ENCODE measurements at places on chromosomes 12 and 14.

DNA sequence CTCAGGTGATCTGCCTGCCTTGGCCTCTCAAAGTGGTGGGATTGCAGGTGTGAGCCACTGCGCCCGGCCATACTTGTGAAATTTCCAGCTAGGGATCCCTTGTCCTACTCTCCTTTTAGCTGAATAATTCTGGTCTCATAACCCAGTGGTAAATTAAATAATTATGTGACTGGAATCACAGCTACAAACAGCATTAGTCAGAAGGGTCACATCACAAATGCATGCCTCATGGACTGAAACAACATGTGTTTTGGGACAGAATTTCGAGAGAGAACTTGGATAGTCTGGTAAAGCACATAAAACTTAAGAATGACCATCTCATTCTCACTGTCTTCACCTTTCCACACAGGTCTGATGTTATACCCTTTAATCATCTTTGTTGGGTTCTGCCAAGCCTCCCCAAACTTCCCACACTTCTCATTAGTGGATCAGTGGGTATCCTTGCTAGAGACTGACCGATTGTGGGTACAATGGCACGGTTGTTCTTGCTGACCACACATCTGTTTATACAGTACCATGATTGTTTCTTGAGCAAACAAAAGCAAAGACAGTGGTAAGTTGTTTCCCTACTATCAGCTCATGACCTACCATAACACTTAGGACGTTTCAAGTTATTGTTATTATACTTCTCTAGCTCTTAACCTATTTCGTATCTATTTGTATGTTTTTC lies 5.1 kb downstream of the GPRC5D start:
- DNase-seq, result no peak

GRCh38 chr14:68703093-68703492 lies 89.8 kb downstream of the ZFP36L1 start:
- no peak for DNase-seq

DNA sequence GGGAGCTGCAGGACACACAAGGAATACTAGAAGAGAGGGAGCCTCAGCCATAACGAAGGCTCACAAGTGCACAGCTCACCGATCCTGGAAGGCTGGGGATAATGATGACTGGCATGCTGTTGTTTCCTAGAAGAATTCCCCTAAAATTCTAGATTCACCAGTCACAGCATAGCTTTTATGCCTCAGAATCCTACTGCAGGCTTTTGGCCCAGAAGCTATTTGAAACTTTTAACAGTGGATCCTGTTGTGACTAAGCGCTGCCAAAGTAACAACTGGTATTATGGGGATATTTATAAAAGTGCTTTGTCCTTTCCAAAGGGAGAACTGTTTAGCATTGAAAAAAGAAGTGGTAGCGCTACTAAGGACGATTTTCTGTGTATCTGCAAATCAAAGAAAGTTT lies 214.1 kb upstream of the PELI2 start:
- no peak for DNase-seq

DNA sequence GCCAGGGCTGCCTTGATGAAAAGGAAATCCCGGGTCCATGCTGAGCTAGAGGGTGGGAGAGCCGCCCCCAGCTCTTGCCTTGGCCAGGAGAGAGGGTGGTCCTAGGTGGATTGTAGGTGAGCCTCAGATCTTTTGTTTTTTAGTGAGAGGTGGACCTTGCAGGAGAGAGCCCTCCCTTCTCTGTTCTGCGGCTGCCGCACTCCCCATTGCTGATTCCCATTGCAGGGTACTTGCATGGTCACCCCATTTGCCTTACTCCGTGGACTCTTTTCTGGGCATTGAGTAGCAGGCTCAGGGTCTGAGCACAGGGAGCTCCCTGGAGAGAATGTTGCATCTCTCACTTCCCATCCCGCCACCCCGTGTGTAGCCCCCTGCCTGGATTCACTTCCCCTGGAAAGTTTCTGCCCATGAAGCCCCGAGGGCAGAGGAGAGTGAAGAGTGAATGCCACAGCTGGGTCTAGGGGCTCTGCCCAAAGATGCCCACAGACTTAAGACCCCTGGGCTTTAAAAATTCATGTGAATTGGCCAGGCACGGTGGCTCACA lies 10.2 kb downstream of the VASH1 start:
- DNase-seq, result no peak

DNA sequence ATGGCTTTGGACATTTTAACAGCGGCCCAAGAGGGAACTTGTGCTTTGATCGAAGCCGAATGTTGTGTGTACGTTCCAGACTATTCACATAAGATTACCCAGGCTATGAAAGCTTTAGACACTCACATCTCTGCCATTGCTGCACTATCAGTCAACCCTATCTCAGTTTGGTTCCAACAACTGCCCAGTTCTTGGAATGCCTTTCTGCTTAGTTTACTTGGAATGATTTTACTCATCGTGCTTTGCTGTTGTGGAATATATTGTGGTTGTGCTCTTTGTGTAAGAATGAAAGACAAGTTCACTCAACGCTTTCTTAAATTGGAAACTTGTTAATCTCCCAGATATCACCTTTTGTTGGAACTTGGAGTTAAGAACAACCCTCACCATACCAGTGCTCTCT lies 498.2 kb downstream of the GLT1D1 start:
- DNase-seq, result no peak

GRCh38 chr12:122691566-122691965 lies 11.6 kb downstream of the HCAR2 start:
- DNase-seq, result no peak

DNA sequence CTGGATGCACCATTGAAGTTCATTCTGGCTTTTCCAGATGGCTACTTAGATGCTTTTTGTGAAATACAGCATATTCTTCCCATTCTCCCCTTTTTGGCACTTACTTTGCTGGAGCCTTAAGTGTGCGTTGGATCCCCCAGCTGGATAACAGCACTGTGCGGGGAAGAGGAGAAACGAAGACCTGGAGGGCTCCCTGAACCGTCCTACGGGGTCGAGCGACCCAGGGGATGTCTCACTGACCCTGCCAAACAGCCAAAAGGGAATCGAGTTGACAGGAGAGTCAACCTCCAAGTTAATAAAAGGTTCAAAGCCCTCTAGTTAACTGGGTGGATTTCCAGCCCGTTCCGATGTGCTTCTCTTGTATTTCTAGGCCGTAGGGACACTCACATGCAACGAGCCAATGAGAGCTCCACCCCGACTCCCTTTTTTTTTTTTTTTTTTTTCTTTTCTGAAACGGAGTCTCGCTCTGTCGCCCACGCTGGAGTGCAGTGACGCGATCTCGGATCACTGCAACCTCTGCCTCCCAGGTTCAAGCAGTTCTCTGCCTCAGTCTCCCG lies 1.0 kb upstream of the CAMKK2 start:
- no peak for DNase-seq

GRCh38 chr12:38587594-38587993 lies 271.0 kb downstream of the ALG10B start:
- no peak for DNase-seq

DNA sequence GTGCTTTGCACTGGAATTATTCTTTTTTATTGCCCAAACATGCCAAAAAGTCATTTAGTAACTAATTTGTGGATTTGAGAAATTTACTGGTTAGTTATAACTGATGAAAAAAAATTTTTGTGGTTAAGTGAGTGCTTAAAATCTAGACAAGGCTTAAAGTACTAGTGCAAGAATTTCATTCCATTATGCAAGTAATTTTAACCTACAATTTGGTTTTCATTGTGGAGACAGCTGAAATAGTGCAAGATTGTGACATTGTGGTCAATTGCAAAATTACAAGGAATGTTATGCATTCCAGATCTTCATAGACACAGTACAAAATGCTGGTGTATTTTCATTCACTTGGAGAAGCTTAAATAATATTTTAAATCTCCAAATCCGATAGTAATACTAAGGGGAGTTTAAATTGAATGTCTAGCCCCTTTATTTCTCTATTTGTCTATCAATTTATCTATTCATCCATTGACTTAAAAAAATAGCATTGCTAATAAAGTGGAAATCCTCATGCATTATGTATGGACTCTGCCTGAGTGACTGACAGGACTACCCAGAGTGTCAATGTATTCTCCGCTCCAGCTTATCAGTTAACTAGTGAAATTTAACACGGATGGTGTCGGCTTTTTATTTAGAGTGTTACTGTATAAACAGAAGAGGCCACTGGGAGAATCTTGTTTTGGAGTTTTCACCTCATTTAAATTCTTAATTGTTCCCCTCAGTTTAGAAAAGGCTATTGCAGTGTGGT lies 125.9 kb downstream of the ALX1 start:
- DNase-seq, result no peak

- DNase-seq, result no peak
Measured at GRCh38 chr12:107903341-107904061, 129.0 kb downstream of the ASCL4 start.

DNA sequence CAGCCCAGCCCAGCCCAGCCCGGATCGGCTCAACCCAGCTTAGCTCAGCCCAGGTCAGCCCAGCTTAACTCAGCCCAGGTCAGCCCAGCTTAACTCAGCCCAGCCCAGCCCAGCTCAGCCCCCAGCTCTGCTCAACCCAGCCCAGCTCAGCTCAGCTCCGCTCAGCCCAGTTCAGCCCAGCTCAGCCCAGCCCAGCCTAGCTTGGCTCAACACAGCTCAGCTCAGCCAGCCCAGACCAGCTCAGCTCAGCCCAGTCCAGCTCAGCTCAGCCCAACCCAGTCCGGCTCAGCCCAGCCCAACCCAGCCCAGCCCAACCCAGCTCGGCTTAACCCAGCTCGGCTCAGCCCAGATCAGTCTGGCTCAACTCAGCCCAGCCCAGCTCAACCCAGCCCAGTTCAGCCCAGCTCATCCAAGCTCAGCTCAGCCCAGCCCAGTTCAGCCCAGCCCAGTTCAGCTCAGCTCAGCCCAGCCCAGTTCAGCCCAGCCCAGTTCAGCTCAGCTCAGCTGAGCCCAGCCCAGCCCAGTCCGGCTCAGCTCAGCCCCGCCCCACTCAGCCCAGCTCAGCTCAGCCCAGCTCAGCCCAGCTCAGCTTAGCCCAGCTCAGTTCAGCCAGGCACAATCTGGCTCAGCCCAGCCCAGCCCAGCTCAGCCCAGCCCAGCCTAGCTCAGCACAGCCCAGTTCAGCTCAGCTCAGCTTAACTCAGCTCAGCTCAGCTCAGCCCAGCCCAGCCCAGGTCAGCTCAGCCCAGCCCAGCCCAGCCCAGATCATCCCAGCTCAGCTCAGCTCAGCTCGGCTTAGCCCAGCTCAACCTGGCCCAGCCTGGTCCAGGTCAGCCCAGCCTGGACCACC lies 331.7 kb downstream of the TMEM121 start:
- no peak for DNase-seq

DNA sequence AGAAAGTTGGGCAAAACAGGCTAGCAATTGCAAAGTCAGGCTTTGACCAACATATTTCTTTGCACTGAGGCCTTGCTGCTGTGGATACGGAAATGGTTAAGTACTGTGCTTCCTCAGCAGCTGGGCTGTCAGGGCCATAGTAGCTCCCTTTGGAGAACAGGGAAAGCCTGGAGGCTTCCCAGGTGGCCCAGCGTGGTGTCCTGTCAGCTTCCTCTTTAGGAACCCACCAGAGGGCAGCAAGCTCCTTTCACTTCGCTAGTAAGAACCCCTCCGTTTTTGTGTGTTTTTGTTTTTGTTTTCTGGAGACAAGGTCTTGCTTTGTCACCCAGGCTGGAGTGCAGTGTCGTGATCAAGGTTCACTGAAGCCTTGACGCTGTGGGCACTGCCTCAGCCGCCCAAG lies 1.7 kb upstream of the CFAP251 start:
- no peak for DNase-seq

DNA sequence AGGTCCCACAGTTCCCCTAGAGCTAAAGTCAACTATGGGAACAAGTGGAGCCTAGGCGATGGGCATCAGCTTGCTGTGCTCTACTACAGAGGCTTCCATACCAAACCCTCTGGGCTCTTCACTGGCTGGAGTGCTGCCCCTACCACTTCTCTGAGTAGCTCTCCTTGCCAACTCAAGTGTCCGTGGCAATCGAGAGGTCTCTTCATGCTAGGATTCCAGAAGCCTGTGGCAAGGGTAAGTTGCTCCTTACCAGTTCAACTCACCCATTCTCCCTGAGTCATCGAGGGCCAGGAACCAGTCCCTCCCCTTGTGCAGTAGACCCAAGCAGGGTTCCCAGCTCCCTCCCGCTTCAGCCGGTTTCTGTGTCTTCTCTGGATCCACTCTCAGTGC lies 76.1 kb downstream of the GALC start:
- no peak for DNase-seq

DNA sequence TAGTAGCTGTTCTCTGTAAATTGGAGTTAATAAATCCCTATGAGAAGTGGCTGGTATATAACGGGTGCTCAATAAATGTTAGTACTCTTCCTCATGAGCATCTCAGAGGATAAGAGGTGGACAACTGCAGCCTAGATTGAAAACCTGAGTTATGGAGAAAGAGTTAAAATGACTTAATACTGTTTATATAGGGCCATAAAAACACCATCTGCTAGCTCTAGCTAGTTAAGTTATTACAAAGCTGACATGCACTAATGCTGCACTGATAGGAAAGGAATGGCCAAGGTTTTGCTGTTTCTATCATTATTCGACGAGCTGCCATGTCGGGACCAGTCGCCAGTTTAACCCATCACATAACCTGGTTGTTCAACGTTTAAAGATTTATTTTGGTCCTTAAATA lies 72.0 kb upstream of the SEL1L start:
- DNase-seq, result no peak

- DNase-seq, result no peak
Measured at GRCh38 chr12:82350161-82350560, 8.0 kb downstream of the CCDC59 start.

DNA sequence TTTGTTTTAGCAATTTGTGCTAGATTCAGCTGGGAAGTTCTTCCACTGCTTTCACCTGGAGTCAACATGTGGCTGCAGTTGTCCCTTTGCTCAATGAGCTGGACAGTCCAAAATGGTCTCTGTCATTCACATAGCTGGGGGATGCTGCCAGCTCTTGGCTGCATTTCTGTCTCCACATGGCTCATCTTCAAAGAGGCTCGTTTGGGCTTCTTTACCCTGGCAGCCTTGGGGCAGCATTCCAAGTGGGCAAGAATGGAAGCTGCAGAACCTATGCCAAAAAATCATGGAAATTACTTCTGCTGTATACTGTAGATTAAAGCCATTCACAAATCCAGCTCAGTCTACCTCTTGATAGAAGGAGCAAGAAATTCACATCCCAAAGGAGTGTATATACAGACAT lies 199.1 kb downstream of the SLC5A8 start:
- DNase-seq, result no peak

GRCh38 chr12:59517522-59517921 lies 78.3 kb upstream of the SLC16A7 start:
- DNase-seq, result no peak

DNA sequence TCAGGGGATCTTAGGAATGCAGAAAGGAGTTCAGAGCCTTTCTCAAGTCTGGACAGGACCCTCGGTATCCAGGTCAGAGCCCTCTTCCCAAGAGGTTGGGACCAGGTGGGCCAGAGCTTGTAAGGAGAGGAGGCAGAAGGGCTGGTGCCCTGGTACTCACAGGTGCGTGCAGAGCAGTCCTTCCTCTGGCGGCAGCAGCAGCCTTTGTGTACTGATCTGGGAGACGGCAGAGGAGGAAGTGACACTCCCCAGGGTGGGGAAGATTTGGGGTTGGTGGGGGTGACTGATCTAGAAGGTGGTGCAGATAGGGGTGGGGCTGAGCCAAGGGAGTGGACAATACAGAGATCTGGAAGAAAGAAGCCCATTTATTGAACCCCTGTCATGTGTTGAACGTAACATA lies at the start of gene ITGB7:
Gene ITGB7, minus strand, starts transcription at position 210 of the 400 bp plus-strand sequence. CDS start 6,808 bp downstream, outside the sequence.
- no peak for DNase-seq
